Testis (tissue), 5 donors: ENCODE measurements at places on chromosomes 3 and 15.

DNA sequence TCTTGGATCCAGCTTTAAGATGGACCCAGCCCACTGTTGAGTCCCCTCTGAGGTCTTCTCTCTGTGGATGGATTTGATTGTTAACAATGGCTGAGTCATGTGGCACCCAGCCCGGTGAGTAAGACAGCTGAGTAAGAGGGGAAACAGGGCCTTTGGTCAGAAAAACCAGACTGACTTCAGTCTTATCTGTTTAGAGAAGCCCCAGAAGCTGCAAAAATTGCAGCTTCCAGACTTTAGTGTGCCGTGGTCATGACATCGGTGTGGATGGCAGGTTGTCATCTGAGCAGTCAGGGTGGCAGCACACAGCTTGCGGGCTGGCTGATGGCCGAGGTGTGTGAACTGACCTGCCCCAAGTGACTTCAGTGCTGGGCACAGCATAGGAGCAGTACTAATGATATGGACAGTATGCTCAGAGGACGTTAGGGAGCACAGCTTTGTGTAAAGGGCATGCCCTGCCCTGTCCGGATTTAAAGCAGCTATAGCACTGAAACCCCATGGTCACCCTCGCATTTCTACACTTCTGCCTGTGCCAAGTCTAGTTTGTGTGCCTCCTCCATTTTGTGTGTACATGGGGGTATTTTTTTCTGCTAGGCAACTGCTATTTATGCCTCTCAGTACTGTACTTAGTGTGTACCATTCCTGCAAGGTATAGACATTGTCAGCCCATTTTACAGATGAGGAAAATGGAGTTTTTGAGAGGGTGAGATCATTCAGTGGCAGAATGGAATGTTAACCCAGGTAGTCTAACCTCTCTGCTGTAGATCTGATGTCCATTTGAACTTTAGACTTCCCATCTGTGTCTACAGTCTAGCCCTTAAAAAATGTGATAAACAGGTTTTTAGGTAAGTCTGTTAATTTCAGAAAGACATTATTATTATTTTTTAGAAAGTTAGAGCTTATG is 44.4 kb downstream of the FLNB start:
- H3K27ac ChIP-seq: peak overlapping the region; percentile 60
- no peak overlapping the region for H3K4me3 ChIP-seq
- no peaks in the 10 kb centered on the region for H3K27me3 ChIP-seq
- H3K4me1 ChIP-seq: peaks cover 28% of the 10 kb centered on the region
- H3K36me3 ChIP-seq: no peaks in the 10 kb centered on the region

GRCh38 chr3:107928084-107928445 is 162.8 kb downstream of the CD47 start:
- peak overlapping the region; percentile 67 for H3K4me3 ChIP-seq
- DNase-seq: no peak
- no peaks in the 10 kb centered on the region for H3K36me3 ChIP-seq
- H3K27ac ChIP-seq: no peak overlapping the region
- no peaks in the 10 kb centered on the region for H3K27me3 ChIP-seq

DNA sequence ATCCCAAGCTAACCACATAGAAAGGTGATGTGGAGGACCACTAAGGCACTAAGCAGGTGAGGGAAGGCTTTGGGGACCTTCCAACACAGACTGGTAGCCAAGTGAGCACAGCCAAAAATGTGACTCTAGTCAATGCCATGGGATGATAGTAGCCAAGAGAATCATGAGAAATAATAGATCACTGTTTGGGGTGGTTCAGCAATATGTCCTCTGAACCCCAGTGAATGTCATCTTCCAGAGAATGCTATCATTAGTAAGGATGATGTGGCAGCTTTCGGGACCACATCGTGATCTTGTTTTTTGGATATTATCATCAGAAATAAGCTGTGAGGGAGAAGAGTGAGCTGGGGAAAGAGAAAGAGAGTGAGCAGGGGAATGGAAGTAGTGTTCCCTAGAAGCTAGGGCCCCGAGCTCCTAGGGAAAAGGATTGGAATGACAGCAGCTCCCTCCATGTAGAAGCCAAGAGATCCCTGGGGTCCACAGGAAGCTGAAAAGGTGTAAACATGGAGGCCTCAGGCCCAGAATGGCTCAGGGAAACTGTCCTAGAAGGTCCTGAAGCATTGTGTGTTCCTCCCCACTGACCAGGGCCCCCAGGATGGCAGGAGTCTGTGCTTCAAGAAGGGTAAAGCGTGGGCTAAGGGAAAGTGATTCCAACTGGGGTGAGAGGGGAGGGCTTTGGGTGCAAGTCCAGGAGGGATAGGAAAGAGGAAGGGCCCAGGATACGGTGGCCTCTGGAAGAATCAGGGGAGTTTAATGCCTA is 56.6 kb upstream of the KLF13 start:
- no peak overlapping the region for H3K27ac ChIP-seq
- DNase-seq: peak; percentile 4
- no peak overlapping the region for H3K4me3 ChIP-seq
- no peaks in the 10 kb centered on the region for H3K4me1 ChIP-seq

DNA sequence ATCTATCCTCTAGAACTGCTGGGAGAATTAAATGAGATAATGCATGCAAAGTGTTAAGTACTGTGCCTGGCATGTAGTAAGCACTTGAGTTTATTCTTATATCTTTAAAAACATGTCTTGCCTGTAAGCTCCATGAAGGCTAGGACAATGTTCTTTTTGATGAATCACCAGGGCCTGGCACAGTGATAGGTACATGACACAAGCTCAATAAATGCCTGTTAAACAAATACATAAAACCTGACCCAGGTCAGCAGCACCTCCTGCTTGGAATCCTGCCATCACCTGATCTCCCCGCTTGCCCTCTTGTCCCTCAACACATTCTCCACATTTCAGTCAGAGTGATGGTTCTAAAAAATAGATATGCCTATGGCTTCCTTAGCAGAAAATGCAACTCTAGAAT is 186.8 kb downstream of the CHST2 start:
- no peak overlapping the region for H3K4me3 ChIP-seq
- no peak for DNase-seq
- no peaks in the 10 kb centered on the region for H3K27me3 ChIP-seq
- no peak overlapping the region for H3K27ac ChIP-seq

- H3K27me3 ChIP-seq: no peaks in the 10 kb centered on the region
- peaks cover 12% of the 10 kb centered on the region for H3K4me1 ChIP-seq
- no peak overlapping the region for H3K4me3 ChIP-seq
- DNase-seq: no peak
- no peaks in the 10 kb centered on the region for H3K36me3 ChIP-seq
Observed at GRCh38 chr15:68644996-68645395, 66.2 kb downstream of the CORO2B start.

DNA sequence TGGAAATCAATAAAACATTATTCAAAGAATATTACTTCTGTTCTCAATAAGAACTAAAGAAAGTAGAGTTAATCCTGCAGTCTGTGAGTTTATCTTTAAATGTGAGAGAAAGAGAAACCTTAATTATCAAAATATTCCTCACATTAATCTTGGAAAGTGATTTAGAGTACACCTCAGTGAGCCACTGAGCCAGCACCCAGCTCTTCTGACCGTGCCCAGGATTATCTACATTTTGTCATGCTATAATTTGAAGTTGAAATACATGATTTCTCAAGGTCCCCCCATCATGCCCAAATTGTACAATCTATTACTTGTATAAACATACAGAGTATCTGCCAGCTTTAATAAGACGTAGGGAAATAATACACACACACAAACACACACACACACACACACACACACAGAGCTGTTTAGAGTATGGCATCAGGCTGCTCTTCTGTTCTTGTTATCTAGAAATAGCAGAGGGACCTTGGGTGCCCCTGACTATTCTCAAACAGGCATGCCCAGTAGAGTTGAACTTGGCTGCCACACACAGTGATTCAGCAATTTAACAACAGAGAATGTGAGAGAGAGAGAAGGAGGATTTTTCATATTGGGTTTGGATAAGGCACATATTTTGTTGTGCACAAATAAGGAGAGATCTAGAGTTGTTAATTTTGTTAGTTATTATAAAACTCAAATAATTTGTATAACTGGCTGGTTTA is 74.4 kb downstream of the P2RY1 start:
- peak; percentile 36 for DNase-seq
- H3K27ac ChIP-seq: no peak overlapping the region
- H3K27me3 ChIP-seq: no peaks in the 10 kb centered on the region
- no peak overlapping the region for H3K4me3 ChIP-seq

DNA sequence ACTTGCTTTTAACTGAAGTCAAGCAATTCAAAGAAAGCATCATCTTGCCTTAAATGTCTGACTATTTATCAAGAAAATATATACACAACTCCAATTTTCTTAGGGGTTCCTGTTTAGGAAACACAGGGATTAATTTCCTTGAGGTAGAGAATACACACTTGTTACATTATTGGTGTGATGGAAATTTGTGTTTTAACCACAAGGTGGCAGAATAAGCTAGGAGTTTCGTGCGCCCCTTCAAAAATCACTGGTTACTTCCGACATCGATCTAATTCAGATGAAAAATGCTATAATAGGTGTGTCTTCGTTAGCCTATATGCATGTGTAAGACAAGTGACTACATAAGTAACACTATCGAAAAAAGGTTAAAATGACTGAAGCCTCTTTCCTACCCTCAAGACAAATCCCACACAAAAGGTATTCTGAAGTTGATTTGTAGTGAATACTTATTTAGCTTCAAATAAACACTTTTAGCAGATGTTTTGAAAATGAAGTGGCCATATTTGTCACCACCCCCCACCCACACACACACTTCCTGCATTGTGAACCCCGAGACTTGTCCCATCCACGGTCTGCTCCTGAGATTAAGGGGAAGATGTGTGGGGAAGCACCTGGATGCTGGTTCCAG is 246.5 kb downstream of the ROBO1 start:
- no peak for DNase-seq
- H3K27me3 ChIP-seq: no peaks in the 10 kb centered on the region
- H3K4me3 ChIP-seq: no peak overlapping the region
- H3K4me1 ChIP-seq: no peaks in the 10 kb centered on the region
- H3K36me3 ChIP-seq: no peaks in the 10 kb centered on the region
- H3K27ac ChIP-seq: no peak overlapping the region

GRCh38 chr3:45964139-45964538 is 20.9 kb downstream of the CXCR6 start:
- H3K4me1 ChIP-seq: no peaks in the 10 kb centered on the region
- H3K4me3 ChIP-seq: no peak overlapping the region
- no peak for DNase-seq
- H3K36me3 ChIP-seq: no peaks in the 10 kb centered on the region
- no peaks in the 10 kb centered on the region for H3K27me3 ChIP-seq
- no peak overlapping the region for H3K27ac ChIP-seq

DNA sequence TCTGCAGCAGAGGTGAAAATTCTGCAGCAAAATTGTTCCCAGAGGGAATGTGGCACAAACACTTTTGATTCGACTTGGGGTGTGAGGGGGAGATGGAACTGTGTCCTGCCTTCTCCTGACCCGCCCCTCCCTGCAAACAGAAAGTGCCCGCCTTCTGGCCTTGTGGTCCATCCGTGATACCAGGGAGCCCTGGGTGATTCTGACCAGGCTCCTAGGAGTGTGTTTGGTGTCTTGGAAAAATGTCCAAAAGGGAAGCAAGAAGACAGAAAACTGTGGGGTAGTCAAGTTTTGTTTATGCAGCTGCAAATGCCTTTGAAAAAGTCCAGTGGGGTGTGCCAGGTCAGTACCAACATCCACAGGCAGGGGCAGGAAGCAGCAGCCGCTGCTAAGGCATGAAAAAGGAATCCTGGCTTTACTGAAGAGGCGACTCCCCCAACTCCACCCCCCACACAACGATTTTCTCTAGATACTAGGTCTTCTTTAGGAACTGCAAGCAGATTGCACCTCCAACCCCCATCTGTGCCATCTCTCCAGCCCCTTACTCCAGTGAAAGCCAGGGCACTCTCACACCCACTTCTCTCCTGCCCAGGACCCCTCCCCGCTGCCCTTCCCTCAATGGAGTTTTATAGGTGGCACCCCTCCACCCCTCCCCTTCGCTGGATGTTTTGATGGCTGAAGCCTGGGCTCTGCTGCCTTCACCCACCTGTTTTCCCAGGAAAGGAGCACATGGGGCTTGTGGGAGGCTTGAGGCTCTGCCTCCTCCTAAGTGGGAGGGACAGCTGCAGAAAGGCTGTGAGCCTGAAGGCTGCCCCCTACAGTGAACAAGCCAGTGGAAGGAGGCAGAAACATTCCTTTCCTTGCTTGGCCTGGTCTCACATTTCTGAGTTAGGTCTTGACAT is 82.4 kb upstream of the HERC1 start:
- H3K36me3 ChIP-seq: no peaks in the 10 kb centered on the region
- H3K4me3 ChIP-seq: no peak overlapping the region
- H3K27ac ChIP-seq: no peak overlapping the region
- peak; percentile 66 for DNase-seq

DNA sequence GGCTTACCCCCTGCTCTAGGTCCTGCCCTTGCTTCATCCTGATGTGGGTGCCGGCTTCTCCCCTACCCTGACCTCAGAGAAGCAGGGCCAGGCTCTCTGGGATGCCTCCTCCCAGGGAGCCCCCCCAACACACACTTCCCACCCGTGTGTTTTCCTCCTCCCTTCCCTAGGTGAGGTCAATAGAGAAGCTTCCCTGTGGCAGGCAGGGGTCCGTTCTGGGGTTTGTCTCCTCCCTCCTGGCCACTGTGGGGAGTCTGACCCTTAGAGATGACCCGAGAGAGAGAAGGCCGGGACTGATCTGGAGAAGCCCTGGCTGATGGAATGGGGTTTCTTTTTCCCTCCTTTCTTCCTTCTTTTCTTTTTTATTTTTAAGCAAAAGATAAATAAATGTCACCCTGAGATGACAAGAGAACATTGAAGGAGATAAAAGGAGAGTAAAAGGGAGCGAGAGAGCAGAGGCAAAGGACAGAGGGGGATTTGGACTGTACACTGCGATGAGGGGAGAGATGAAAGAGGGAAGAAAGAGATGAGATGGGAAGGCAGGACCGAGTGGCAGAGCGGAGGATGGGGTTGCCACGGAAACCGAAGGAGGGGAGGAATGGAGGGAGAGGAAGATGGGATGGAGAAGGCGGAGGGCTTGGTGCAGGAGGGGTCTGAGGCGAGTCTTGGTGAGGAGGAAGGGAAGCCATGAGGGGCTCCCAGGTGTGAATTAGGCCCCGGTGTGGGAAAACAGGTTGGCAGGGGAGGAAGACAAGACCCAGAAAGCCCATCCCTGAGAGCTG is 48.4 kb downstream of the IDH2 start:
- no peaks in the 10 kb centered on the region for H3K36me3 ChIP-seq
- no peak for DNase-seq
- no peaks in the 10 kb centered on the region for H3K4me1 ChIP-seq
- no peak overlapping the region for H3K4me3 ChIP-seq
- H3K27ac ChIP-seq: no peak overlapping the region
- H3K27me3 ChIP-seq: no peaks in the 10 kb centered on the region

DNA sequence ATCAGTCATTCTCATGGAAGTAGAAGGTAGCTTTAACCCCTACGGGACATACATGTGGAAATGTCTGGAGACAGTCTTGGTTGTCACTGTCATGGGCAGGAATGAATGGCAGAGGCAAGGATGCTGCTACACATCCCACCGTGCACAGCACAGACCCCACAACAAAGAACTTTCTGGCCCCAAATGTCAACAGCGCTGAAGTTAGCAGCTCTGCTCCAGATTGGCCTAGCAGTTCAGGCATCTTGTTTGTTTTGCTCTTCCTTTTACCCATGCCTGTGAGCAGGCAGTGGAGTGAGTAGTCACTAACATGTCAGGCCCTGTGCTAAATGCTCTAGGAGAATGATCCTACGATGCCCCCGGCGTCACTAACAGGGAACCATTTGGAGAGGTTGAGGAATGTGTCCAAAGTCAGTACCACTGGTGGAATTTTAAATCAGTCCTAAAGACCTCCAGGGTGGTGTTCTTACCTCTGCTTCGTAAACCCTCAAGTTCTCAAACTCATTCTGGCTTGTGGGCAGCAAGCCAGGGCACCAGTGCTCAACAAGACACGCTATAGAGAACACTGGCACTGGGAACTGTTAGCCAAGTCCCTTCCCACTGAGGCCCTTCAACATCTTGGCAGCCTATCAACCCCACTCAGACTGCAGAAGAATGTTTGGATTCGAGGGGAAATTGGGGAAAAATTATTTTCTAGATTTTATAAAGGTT is 142.2 kb downstream of the FOXP1 start:
- no peak overlapping the region for H3K27ac ChIP-seq
- no peak for DNase-seq
